ENCODE measurements at places on chromosomes 2 and 18. TPM values are rescaled to one million over a fixed set of nuclear protein-coding genes. Genes with fewer than 3 reads are reported as not detected.

DNA sequence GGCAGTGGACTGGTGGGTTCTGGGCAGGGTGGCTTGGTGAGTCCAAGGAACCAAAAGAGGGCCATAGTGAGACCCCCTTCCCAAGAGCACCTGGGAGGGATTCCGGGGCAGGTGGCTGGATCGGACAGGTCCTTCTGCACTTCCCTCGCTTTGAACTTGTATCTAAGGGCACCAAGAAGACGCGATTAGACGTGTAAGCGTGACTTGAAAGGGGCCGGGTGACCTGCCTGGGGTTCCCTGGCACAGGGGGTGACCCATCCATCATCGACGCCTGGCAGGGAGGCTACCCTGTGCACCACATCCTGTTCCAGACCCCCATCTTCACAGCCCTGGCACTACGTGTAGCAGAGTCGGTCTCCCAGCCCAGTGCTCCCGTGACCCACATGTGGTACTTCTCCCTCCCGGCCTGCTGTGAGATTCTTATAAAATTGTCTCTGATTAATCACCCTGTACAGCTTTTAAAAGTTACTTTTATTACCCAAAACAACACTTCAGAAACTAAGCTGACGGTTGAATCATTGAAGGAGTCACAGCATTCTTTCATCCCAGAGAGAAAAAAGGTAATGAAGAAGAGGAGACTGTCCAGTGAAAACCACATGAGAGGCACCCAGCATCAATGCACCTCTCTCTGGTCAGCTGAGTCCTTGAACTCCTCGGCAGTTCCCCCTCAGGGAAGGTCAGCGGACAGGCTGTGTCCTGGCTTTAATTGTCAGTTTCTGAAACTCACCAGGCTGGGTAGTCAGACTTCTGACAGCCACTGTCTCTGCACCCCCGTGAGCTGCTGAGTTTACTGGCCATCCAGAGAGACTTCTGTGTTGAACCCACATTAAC, 13.0 kb downstream of the SH3BP4 start:
- H3K27me3 ChIP-seq: no peaks in the 10 kb centered on the region
- peaks cover 6% of the 10 kb centered on the region for H3K36me3 ChIP-seq
- peak; percentile 56 for DNase-seq
- peak overlapping the region; percentile 64 for H3K27ac ChIP-seq
- peaks cover 56% of the 10 kb centered on the region for H3K4me1 ChIP-seq

DNA sequence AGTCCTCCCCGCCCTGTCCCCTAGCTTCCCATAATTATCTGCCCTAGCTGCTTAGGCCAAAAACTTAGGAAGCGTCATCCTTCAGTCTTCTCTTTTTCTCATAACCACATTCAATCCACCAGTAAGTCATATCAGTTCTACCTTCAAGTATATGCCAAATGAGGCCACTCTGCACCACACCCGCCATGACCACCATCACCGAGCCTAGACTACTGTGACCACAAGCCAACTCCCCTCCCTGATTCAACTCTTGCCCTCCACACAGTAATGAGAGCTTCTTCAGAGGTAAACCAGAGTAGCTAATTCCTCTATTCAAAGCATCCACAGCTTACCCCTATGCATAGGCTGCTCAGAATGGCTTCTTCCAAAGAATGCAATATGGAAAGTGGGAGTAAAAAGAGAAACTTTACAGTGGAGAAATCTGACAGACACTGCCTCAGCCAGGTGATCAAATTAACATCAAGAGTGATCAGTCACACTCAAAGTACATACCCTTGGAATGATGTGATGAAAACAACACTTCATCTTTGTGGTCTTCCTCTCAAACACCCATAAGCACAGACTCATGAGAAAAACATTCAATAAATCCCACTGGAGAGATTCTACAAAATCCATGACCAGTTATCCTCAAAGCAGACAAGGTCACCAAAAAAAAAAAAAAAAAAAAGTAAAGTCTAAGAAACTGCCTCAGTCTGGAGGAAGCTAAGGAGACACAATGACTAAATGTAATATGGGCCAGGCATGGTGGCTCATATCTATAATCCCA, 17.7 kb downstream of the MBOAT2 start:
- H3K27me3 ChIP-seq: no peaks in the 10 kb centered on the region
- H3K4me1 ChIP-seq: peaks cover 36% of the 10 kb centered on the region
- peak; percentile 93 for DNase-seq
- no peaks in the 10 kb centered on the region for H3K36me3 ChIP-seq

Gene SERPINE2
- total RNA-seq: 375 TPM

DNA sequence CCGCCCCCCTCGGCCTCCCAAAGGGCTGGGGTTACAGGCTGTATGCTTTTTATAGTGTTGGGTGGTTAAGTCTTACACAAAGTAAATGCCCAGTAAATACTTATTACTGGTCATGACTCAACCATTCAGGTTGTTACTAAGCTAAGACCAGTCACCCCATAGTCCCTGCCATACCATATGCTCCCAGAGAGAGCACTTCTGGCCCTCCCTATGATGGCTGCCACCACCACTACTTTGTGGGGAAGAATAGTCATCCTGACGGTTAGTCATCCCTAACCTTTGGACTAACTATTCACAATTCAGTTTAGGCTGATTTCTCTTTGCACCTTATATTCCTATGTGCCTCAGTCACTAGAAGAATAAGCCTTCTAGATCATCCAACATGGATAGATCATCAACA, 42.0 kb upstream of the MSH2 start:
- H3K4me1 ChIP-seq: peaks cover 10% of the 10 kb centered on the region
- no peak overlapping the region for H3K4me3 ChIP-seq
- H3K27me3 ChIP-seq: no peaks in the 10 kb centered on the region
- no peaks in the 10 kb centered on the region for H3K36me3 ChIP-seq

Gene NOL4
- total RNA-seq: 1.9 TPM

DNA sequence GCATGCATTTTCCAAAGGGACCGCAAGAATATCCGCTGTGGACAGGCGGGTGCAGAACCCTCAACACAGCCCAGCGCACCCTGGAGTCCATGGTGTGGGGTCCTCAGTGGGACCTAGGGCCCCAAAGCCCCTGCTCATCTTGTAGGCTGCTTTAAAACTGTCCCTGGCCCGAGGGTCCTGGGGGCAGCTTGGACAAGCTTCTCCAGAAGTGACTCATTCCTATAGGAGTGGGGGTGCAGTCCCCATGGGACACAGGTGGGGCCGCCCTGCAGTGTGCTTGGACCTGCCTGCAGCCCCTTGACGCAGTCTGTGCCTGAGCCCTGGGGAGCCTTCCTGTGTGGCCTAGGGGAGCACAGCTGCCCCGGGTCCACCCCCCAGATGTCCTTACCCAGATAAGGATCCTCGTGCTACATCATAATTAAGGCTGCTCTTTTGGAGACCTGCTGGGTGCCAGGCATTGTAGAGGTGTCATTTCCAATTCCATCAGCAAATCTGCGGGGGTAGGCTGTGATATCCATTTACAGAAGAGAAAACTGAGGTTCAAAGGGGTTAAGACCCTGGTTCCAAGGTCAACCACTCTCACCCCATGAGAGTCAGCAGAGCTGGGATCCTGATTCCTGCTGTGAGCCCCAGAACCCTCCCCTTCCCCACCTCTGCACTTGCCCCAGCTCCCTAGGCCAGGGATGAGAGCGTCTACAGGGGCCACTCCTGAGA, 1.7 kb upstream of the HS6ST1 start:
- H3K27me3 ChIP-seq: no peaks in the 10 kb centered on the region
- peaks cover 26% of the 10 kb centered on the region for H3K4me1 ChIP-seq
- no peak for DNase-seq
